Uterine smooth muscle cell (primary cell): ENCODE measurements at places on chromosomes 3 and 15. TPM values are rescaled to one million over a fixed set of nuclear protein-coding genes. Genes with fewer than 3 reads are reported as not detected.

The CHL1 gene
- total RNA-seq, result under 0.01 TPM in 2 replicates

The ARL6IP5 gene
- 103 and 109 TPM in 2 replicates for total RNA-seq

The CCR2 gene
- not detected in 2 replicates for total RNA-seq

The CD86 gene
- total RNA-seq, result under 0.01 TPM in 1 of 2 replicates, not detected in the other

The SLITRK3 gene
- total RNA-seq, result under 0.01 and 0.11 TPM in 2 replicates

The FEZF2 gene
- not detected in 2 replicates for total RNA-seq

The ZNF501 gene
- total RNA-seq, result 7.1 and 8.1 TPM in 2 replicates

The GOLGA8S gene
- total RNA-seq, result under 0.01 and 0.12 TPM in 2 replicates

The EOMES gene
- not detected in 2 replicates for total RNA-seq

The RPL39L gene
- total RNA-seq, result 31.7 and 65.0 TPM in 2 replicates

The MORF4L1 gene
- 328 and 363 TPM in 2 replicates for total RNA-seq

The GOLGA6L7 gene
- not detected in 2 replicates for total RNA-seq

The TRNT1 gene
- 28.1 and 32.9 TPM in 2 replicates for total RNA-seq

The ALDH1A3 gene
- total RNA-seq, result 54.7 and 94.0 TPM in 2 replicates

The BOC gene
- total RNA-seq, result 16.6 and 21.1 TPM in 2 replicates

The MFAP1 gene
- total RNA-seq, result 31.2 and 37.8 TPM in 2 replicates

The EIF2B5 gene
- 37.4 and 57.3 TPM in 2 replicates for total RNA-seq

The AADAC gene
- 0.12 TPM in 1 of 2 replicates, not detected in the other for total RNA-seq

The KBTBD12 gene
- total RNA-seq, result not detected in 2 replicates

The ACKR2 gene
- total RNA-seq, result 0.22 and 0.37 TPM in 2 replicates

The CCDC9B gene
- 32.9 and 46.2 TPM in 2 replicates for total RNA-seq

The MYL3 gene
- total RNA-seq, result not detected in 2 replicates

The SI gene
- not detected in 2 replicates for total RNA-seq

The HCN4 gene
- not detected in 2 replicates for total RNA-seq

The GOLGA6L9 gene
- total RNA-seq, result 1.8 and 2.2 TPM in 2 replicates

The PLSCR2 gene
- not detected in 2 replicates for total RNA-seq

The RTP3 gene
- not detected in 2 replicates for total RNA-seq

The TRPM1 gene
- not detected in 2 replicates for total RNA-seq

The LMAN1L gene
- total RNA-seq, result 0.11 TPM in 1 of 2 replicates, not detected in the other

The CTXND1 gene
- under 0.01 TPM in 2 replicates for total RNA-seq

The GNAT1 gene
- not detected in 2 replicates for total RNA-seq

The GMNC gene
- total RNA-seq, result 0.11 and 0.25 TPM in 2 replicates

The ACAP2 gene
- 74.1 and 96.1 TPM in 2 replicates for total RNA-seq

The CCDC13 gene
- 0.33 and 0.62 TPM in 2 replicates for total RNA-seq

The TGM5 gene
- not detected in 2 replicates for total RNA-seq

The CRABP1 gene
- total RNA-seq, result not detected in 2 replicates
